Endothelial cell (in vitro differentiated cells): ENCODE measurements at places on chromosomes 2 and 18. TPM values are rescaled to one million over a fixed set of nuclear protein-coding genes. Genes with fewer than 3 reads are reported as not detected.

- DNase-seq = no peak
These were observed 108.7 kb downstream of the ZNF521 start for GRCh38 chr18:25243257-25243656.

GRCh38 chr18:76752400-76752799 lies 70.0 kb upstream of the ZNF236 start:
- DNase-seq = no peak

- DNase-seq = no peak
These were observed 8.3 kb downstream of the REV1 start for GRCh38 chr2:99481527-99481926.

DNA sequence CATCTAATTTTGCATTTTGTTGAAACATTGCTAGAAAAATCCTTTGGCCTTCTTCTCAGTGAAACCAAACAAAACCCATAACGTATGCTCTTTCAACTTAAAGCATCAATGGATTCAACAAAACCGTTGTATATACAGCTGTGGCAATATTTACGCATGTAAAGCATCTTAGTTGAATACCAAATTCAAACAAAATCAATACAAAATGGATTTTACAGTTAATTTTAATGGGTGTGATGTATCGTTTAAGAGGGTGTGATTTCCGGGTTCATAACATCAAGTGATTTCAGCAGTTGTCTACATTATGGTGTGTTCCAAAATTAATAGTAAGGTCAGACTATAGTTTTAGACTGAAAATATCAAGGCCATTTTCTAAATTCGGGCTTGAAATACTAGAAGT lies 198.2 kb downstream of the TGIF1 start:
- no peak for DNase-seq

GRCh38 chr2:138559641-138560040 lies 58.1 kb downstream of the SPOPL start:
- DNase-seq = no peak

DNA sequence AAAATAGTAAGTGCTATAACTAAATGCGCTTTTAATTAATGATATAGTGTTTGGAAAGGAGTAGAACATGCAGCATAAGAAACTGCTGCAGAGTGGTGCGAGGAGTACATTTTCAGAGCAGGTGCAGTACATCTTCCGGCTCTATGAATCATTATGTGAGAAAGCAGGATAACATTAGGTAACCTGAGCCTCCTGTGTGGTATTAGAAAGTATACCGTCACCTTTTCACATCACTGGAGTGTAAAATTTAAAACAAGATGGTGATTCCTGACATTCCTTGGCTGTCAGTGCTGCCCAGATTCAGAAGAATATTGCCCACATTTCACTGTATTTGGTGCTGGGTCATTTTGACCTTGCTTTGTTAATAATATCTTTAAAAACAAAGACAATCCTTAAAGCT lies 7.8 kb upstream of the DYNC2LI1 start:
- DNase-seq = no peak

DNA sequence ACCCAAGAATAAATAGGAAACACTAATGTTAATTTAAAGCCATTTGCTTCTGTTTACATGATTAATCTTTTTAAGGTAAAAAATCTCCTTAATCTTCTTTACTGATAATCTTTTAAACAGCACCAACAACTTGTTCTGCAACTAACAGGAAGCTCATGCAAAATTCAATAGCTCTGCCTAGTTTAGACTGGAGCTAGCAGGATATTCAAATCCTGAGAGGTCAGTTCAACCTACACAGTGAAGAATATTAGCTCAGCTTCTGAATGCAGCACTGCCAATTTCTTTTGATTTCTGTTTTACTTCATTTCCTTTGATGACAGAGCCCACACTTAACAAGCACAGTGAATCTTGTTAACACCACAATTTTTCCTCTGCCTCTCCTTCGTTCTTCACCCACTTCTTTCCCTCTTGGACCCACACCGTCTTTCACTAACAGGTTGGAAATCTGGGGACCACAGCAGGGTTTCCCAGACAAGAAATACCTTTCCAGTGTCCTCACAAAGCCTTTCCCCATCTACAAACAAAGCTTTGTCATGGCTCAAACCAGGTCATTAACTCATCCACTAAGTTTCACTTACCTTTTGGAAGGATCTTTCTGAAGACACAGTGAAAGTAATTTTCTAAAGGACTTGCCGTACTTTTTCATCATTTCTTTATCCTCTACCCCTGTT lies 109.8 kb downstream of the STK39 start:
- DNase-seq = no peak

DNA sequence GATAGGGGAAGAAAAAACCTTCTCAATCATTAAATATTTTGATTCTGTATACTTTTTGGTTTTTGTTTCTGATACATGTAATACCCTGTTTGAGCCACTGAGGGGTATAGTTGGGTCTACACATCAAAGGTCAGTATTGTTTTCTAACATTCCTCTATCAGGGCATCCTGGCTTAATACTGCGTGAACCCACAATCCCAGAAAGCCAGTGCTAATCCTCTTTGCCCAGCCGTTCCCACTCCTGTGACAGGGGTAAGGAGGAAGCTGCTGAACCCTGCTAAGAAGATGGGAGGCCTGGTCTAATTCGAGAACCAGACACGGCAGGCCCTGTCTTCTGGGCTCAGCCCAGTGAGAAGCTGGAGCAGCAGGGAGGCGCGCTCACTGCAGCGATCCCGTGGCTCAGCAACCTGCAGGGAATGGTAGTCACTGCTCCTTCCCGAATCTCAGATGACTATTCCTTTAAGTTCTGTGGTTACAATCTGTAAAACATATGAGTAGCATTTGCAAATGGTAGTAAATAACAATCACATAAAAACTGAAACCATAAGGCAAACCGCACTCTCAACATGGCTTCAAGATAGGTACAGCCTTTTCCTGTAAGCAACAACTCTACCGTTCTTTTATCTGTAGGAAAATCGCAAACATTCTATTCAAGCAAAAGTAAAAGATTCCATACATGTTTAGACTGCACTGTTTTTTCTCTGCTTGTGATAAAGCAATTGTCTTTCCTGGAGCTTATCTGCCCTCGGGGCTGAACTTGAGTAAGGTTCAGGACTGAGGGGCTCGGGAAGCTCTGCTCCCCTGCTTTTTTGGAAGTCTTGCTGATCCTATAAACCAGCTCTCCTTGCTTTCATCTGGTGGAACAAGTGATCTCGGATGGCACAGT lies 87.0 kb downstream of the EPB41L3 start:
- DNase-seq = peak; percentile 32

- DNase-seq = no peak
These were observed 1231.2 kb upstream of the ZEB2 start for GRCh38 chr2:145751155-145751554.

LINC00305 gene
- 16.4 TPM for total RNA-seq

CIAO1 gene
- 63.7 TPM for total RNA-seq

ZNF521 gene
- 238 TPM for total RNA-seq

ZFP36L2 gene
- 72.1 TPM for total RNA-seq

DNER gene
- total RNA-seq = 0.15 TPM

LYG1 gene
- 1.4 TPM for total RNA-seq

CRYBA2 gene
- not detected for total RNA-seq
